ENCODE measurements at places on chromosomes 2 and 18.

DNA sequence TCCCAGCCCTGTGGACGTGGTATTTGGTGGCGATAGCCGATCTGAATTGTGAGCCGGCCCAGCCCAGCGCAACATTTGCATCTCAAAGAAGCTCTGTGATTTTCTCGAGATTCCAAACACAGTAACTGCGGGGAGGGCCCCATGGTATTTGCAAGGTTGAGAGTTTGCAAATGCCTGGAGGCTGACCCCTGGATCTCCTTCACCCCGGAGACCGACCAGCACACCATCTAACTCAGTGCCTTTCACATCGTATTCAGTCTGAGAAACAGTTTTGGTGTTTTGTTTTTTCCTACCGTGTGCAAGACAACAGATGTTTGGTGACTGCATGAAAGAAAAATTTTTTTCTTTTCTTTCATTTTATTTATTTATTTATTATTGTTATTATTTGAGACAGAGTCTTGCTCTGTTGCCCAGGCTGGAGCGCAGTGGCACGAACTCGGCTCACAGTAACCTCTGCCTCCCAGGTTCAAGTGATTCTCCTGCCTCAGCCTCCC is 40.3 kb downstream of the MYCN start:
- DNase-seq = no peak

DNA sequence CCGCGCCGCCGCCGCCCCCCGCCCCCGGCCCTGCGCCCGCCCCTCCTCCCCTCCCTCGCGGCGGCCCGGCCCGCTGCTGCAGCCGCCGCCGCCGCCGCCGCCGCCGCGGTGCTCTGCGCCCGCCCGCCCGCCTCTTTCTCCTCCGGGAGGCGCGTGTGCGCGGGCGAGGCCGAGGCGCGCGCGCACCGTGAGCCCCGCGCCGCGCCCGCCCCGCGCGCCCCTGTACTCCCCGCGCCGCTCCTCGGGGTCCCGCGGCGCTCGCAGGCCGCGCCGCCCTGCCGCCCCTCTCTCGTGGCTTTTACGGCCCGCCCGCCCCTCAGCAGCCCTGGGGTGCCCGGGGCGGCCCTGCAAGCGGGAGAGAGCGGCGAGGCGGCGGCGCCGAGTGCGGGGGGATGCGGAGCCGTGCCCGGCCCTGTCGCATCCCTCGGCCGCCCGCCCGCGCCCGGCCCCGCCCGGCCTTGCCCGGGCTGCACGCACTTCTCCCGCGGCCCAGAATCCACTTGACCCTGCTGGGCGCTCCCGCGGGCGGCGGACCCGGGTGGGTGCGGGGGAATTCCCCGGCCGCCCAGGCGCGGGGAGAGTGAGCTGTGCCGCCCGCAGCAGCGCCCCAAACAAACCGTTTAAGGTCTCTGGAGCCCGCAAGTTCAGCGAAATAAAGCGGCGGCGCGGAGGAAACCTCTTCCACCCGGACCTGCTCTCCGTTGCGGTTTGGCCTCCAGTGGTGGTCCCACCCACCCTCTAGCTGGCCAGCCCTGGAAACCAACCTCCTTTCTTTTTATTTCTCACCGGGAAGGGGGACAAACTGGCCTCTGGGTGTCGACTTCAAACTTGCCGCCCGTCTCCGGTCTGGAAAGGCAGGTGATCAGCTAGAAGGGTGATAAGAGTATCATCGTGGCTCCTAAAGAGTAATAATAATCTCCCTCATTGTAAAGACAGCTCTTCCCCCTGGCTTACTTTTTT is 37.4 kb downstream of the AFF3 start:
- DNase-seq = peak; percentile 16

DNA sequence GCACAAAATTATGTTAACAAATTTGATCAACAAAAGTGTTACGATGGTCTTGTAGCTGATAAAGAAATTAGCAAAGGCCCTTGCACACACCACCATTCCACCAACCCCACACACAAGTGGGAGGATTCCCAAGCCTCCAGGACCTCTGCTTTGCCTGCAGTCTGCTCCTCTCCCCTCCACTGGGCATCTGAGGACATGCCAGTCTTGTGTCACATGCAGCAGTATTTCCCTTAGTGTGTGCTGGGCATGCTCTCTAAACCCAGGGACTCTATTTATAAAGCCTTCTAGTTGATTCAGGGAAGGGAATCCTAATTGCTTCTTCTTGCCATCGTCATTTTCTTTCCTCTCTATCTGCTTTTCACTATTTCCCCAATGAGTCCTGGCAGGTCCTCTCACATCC is 53.3 kb downstream of the KCTD18 start:
- DNase-seq = no peak

- DNase-seq = no peak
Measured at GRCh38 chr18:80133124-80133523, 24.1 kb downstream of the ADNP2 start.

DNA sequence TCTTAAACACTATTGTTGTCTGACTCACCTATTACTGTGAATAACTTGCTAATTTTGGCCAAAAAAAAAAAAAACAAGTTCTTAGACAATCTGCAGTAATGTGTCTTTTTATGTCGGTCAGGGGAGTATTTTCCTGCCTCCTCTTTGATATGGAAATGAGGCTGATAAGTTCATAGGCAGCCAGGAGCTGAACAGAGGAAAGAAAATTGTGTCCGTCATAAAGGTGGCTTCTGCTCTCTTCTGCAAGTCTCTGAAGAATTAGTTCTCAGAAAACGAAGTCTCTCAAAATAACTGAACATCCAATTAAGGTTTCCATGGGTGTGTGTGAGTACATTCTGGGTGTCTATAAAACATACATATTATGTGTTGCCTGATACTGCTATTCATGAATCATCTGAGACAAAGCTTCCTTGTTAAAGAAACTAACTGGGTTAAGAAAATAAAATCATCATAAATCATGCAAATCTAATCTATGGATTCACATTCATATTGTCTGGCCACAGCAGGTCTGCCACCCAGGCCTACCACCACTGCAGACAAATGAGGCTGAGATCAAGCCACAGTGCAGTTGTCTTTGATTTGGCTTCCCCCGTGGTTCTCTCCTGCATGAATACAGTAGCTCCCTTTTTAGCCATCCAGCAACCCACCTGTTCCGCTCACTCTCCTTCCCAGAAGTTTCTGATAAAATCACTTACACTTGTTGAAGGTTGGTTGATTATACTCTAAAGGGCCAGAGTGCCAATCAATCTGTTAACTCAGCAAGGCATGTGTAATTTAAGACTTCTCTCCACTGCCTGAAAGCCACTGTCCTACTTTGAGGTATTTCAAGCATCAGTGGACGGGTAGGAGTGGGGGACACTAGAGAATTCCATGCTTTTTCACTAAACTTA is 19.4 kb upstream of the SP5 start:
- no peak for DNase-seq
